Uterus (tissue), 4 donors: ENCODE measurements at places on chromosomes 4 and X. TPM values are rescaled to one million over a fixed set of nuclear protein-coding genes. Genes with fewer than 3 reads are reported as not detected.
A peak's percentile ranks its signal among the peaks of the same experiment; 100 is the strongest.

- DNase-seq = peak; percentile 76
Observed at GRCh38 chr4:158810487-158811215, 41.8 kb downstream of the FNIP2 start.

DNA sequence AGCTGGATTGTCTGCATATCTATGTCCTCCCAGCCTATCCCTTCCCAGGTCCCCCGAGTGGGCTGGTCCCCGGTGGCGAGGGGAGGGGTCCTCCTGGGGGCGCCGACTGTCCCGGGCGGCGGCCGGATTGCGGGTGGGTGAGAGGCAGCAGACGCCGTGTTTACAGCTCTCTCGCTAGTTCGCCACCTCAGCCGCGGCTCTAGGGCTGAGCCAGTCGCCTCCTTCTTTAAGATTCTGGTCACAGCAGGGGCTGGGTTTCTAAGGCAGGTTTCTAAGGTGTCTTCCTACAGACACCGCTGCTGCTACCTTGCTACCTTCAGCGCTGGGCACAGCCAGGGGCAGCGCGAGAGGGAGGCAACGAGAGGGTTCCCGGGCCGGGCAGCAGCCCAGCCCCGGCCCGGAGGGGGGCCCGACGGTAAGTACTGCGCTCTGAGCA is 57.2 kb downstream of the FRMPD3 start:
- no peak for DNase-seq

DNA sequence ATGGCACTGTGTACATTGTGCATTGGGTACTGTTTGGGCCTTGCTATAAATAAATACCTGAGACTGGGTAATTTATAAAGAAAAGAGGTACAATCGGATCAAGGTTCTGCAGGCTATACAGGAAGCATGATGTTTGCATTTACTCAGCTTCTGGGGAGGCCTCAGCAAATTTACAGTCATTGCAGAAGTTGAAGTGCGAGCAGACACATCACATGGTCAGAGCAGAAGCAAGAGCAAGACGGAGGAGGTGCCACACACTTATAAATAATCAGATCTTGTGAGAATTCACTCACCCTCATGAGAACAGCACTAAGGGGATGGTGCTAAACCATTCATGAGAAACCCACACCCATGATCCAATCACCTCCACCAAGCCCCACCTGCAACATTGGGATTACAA is 505.0 kb downstream of the ARAP2 start:
- no peak for DNase-seq

GRCh38 chrX:147811803-147812202 is 99.9 kb upstream of the FMR1 start:
- no peak for DNase-seq

FHIP1A gene
- total RNA-seq = 2.6 TPM
